ENCODE measurements at places on chromosomes 13 and 19. TPM values are rescaled to one million over a fixed set of nuclear protein-coding genes. Genes with fewer than 3 reads are reported as not detected.

The ZSCAN22 gene
- 3.5 TPM for total RNA-seq

The KCNC3 gene
- not detected for total RNA-seq

The CD209 gene
- not detected for total RNA-seq

The CBLC gene
- total RNA-seq, result not detected

The OR10H4 gene
- total RNA-seq, result not detected

The MISP gene
- 2.9 TPM for total RNA-seq

The TTC9B gene
- total RNA-seq, result not detected

The SARS2 gene
- total RNA-seq, result 34.6 TPM

The SPHK2 gene
- total RNA-seq, result 11.0 TPM

The LRRC63 gene
- not detected for total RNA-seq

The SOX1 gene
- total RNA-seq, result not detected

The C5AR1 gene
- not detected for total RNA-seq

The THSD1 gene
- 29.0 TPM for total RNA-seq

The TBC1D4 gene
- total RNA-seq, result 6.8 TPM

The IZUMO2 gene
- total RNA-seq, result not detected

The WDR87 gene
- not detected for total RNA-seq

The ADGRE2 gene
- total RNA-seq, result 1.1 TPM

The STOML3 gene
- not detected for total RNA-seq

The GRK1 gene
- not detected for total RNA-seq

The BCL3 gene
- total RNA-seq, result 25.8 TPM

The SCN1B gene
- 28.4 TPM for total RNA-seq

The PLK5 gene
- total RNA-seq, result not detected

The KLK10 gene
- total RNA-seq, result not detected

The FFAR3 gene
- total RNA-seq, result not detected

The SYCN gene
- not detected for total RNA-seq

The CEACAM21 gene
- total RNA-seq, result not detected

The ZNF304 gene
- total RNA-seq, result 9.0 TPM

The KLK12 gene
- not detected for total RNA-seq

The C5AR2 gene
- total RNA-seq, result not detected

The CD79A gene
- 1.2 TPM for total RNA-seq

The ZNF627 gene
- 18.7 TPM for total RNA-seq

The NALCN gene
- total RNA-seq, result 2.7 TPM

The PCDH20 gene
- total RNA-seq, result not detected

The ZNF428 gene
- 65.2 TPM for total RNA-seq

The ATP4A gene
- not detected for total RNA-seq

The ZNF780A gene
- total RNA-seq, result 17.3 TPM

The THAP8 gene
- 14.4 TPM for total RNA-seq

The PRR36 gene
- not detected for total RNA-seq

The ETFB gene
- total RNA-seq, result 73.4 TPM

The KCTD4 gene
- total RNA-seq, result not detected

The DPY19L3 gene
- 13.1 TPM for total RNA-seq

The ZNF737 gene
- 9.2 TPM for total RNA-seq
